ENCODE measurements at places on chromosomes 7 and 10.

DNA sequence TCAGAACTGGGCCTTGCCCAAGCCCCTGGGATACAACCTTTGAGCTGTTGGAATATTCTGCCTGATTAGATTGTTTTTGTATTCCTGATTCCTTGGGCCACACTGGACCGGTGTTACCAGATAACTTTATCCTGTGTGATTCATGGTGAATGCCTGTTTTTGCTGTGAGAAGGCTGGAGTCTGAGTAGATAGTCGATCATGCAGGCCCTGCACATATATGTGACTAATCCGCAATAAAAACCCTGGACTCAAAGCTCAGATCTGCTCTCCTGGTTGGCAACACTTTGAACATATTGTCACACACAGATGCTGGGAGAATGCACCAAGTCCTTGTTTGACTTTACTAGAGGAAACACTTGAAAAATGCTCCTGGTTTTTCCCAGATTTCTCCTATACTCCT lies 183.9 kb upstream of the MBL2 start:
- H3K36me3 ChIP-seq = no peaks in the 10 kb centered on the region
- DNase-seq = no peak
- H3K27me3 ChIP-seq = no peaks in the 10 kb centered on the region
- no peaks in the 10 kb centered on the region for H3K4me1 ChIP-seq
- H3K27ac ChIP-seq = no peak overlapping the region

- H3K27ac ChIP-seq = no peak overlapping the region
- H3K4me1 ChIP-seq = no peaks in the 10 kb centered on the region
- DNase-seq = no peak
- H3K4me3 ChIP-seq = no peak overlapping the region
- no peaks in the 10 kb centered on the region for H3K27me3 ChIP-seq
Measured at GRCh38 chr10:108902619-108903285, 1020.6 kb downstream of the XPNPEP1 start.

- H3K4me1 ChIP-seq = peaks cover 14% of the 10 kb centered on the region
- no peaks in the 10 kb centered on the region for H3K27me3 ChIP-seq
- H3K36me3 ChIP-seq = no peaks in the 10 kb centered on the region
- no peak overlapping the region for H3K27ac ChIP-seq
- DNase-seq = no peak
- no peak overlapping the region for H3K4me3 ChIP-seq
Measured at GRCh38 chr10:50464004-50464409, 159.7 kb downstream of the SGMS1 start.

DNA sequence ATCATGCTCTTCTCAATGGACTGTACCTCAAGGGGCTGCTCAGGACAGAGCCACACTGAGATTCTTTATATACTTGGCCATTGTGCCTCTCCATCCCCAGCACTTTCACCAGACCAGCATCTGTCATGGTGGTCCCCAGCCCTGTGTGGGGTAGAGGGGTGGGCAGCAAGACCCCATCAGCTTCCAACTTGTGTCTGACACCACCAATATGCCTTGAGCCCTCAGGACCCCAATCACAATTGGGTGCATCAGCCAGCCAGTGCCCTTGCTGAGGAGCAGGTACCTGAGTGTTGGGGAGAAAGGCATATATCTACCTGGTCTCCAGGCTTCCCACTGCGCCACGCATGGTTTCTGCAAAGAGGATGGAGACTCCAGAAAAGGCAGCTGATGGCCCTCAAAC lies 56.3 kb downstream of the GRID1 start:
- no peak overlapping the region for H3K4me3 ChIP-seq
- H3K4me1 ChIP-seq = no peaks in the 10 kb centered on the region

DNA sequence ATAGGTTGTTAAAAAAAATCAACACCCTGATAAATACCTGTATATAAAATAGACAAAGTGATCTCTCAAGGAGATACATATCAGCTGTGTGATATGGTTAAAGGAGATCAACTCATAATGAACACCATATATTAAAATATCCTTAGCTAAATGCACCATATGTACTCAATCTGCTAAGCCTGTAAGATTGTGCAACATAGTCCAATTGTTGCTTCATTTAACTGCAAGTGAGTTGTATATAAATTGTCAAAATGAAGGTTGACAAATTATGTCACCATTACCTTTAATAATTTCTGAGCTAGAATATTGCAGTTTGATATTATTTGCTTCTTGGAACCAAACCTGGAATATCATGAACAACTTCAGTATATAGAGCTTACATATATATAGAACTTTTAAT lies 283.7 kb downstream of the MALRD1 start:
- DNase-seq = no peak
- no peaks in the 10 kb centered on the region for H3K27me3 ChIP-seq
- no peaks in the 10 kb centered on the region for H3K36me3 ChIP-seq

- H3K36me3 ChIP-seq = no peaks in the 10 kb centered on the region
- H3K27me3 ChIP-seq = no peaks in the 10 kb centered on the region
- H3K27ac ChIP-seq = no peak overlapping the region
- DNase-seq = no peak
- no peak overlapping the region for H3K4me3 ChIP-seq
Measured at GRCh38 chr7:40733114-40733513, 598.3 kb downstream of the SUGCT start.

GRCh38 chr7:110854651-110855050 lies 236.3 kb upstream of the LRRN3 start:
- H3K27ac ChIP-seq = no peak overlapping the region
- no peaks in the 10 kb centered on the region for H3K27me3 ChIP-seq
- DNase-seq = no peak
- peaks cover 7% of the 10 kb centered on the region for H3K4me1 ChIP-seq

DNA sequence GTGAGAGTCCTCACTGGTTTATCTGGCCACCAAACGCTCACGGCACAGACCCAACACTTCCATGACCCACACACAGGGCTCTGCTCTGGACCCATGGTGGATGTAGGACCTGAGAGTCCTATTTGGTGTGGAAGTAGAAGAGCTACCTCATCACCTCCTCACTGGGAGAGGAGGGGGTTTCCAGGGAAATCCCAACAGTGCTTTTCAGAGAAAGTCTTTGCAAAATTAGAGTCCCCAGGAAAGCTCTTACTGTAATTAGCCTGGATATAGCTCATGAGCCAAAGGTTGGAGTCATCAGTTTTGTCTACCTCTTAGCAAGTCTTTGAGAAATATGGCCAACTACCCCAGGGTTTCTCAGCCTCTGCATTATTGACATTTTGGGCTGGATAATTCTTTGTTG lies 34.7 kb upstream of the TARP start:
- H3K4me3 ChIP-seq = no peak overlapping the region
- DNase-seq = no peak
- H3K36me3 ChIP-seq = no peaks in the 10 kb centered on the region
- no peak overlapping the region for H3K27ac ChIP-seq
- peaks cover 27% of the 10 kb centered on the region for H3K4me1 ChIP-seq
- H3K27me3 ChIP-seq = no peaks in the 10 kb centered on the region

GRCh38 chr7:37342176-37342687 lies 106.4 kb downstream of the ELMO1 start:
- H3K4me1 ChIP-seq = peaks cover 11% of the 10 kb centered on the region
- no peak overlapping the region for H3K4me3 ChIP-seq
- no peaks in the 10 kb centered on the region for H3K36me3 ChIP-seq
- DNase-seq = no peak
- H3K27ac ChIP-seq = no peak overlapping the region

DNA sequence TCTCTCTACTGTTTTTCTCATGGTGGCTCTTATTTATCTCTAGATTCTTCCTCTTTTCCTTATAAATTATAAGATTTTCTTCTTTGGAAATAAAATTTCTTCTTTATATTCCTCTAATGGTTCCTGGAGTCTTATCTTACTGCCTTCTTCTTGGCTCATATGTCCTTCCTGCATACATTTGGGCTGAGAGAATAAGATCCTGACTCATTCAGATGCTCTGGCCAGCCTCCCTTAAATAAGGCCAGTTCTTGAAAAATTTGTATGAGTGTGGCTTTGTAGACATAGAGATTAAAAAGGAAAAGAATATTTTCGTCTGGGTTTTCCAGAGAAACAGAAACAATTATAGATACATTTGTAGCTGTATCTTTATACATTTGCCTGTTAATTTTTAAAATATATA lies 411.3 kb downstream of the KIF20B start:
- no peak for DNase-seq
- no peaks in the 10 kb centered on the region for H3K36me3 ChIP-seq
- H3K4me1 ChIP-seq = no peaks in the 10 kb centered on the region
- H3K27ac ChIP-seq = no peak overlapping the region
- H3K27me3 ChIP-seq = no peaks in the 10 kb centered on the region

- H3K4me3 ChIP-seq = no peak overlapping the region
- H3K36me3 ChIP-seq = no peaks in the 10 kb centered on the region
- H3K4me1 ChIP-seq = peaks cover 25% of the 10 kb centered on the region
- peak; percentile 67 for DNase-seq
- no peak overlapping the region for H3K27ac ChIP-seq
- no peaks in the 10 kb centered on the region for H3K27me3 ChIP-seq
Measured at GRCh38 chr7:55181762-55182161, 162.9 kb downstream of the EGFR start.

DNA sequence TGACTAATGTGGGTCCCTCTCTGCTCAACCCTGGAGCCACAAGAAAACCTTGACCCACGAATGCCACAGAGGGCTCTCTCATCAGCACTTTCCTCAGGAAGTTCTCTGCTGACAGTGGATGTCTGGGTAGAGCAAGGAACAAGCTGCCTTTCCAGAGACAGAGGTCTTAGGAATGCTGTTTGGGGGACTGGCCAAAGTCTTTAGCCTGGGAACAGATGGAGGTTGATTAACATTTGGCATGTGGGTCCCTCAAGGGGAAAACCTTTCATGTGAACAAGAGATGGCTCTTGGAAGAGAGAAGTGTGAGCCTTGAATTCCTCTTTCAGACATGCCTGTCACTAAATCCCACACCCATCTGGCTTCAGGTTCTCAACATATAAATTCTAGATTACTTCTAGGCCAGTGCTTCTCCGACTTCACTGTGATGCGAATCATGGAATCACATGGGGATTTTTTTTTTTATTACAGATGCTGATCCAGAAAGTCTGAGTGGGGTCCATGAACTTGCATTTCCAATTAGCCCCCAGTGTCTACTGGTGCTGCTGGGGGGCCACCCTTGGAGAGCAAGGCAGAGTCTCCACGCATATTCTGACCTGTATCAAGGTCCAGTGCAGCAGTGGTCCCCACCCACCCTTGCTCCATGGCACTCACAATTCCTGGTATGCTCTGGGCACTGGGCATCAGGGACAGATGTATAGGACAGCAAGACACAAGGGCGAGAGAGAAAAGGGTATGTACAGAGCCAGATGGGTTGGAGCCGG lies 360.4 kb downstream of the CXCL12 start:
- H3K36me3 ChIP-seq = no peaks in the 10 kb centered on the region
- DNase-seq = no peak
- peaks cover 1% of the 10 kb centered on the region for H3K4me1 ChIP-seq
- no peak overlapping the region for H3K27ac ChIP-seq
- H3K27me3 ChIP-seq = no peaks in the 10 kb centered on the region
- no peak overlapping the region for H3K4me3 ChIP-seq

DNA sequence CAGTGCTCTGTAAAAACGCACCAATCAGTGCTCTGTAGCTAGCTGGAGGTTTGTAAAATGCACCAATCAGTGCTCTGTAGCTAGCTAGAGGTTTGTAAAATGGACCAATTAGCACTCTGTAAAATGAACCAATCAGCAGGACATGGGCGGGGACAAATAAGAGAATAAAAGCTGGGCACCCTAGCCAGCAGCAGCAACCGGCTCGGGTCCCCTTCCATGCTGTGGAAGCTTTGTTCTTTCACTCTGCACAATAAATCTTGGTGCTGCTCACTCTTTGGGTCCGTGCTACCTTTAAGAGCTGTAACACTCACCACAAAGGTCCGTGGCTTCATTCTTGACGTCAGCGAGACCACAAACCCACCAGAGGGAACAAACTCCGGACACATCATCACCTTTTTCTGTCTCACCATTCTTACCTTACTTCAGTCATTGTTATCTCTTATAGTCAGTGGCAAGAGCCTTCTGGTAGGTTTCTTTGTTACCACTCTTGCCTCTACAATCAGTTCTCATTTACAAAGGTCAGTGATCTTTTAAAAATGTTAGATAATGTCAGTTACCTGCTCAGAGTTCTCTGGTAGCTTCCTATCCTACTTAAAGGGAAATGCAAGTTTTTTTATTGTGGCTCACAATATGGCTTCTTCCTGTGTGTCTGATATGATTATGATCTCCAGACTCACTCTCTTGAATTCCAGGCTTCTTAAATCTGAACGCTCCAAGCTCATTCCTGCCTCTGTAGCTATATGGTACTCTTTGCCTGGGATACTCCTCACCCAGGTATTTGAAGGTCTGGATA lies 4.5 kb downstream of the STAM start:
- peaks cover 62% of the 10 kb centered on the region for H3K4me1 ChIP-seq
- no peaks in the 10 kb centered on the region for H3K27me3 ChIP-seq
- H3K4me3 ChIP-seq = no peak overlapping the region
- no peak for DNase-seq
- H3K36me3 ChIP-seq = no peaks in the 10 kb centered on the region

DNA sequence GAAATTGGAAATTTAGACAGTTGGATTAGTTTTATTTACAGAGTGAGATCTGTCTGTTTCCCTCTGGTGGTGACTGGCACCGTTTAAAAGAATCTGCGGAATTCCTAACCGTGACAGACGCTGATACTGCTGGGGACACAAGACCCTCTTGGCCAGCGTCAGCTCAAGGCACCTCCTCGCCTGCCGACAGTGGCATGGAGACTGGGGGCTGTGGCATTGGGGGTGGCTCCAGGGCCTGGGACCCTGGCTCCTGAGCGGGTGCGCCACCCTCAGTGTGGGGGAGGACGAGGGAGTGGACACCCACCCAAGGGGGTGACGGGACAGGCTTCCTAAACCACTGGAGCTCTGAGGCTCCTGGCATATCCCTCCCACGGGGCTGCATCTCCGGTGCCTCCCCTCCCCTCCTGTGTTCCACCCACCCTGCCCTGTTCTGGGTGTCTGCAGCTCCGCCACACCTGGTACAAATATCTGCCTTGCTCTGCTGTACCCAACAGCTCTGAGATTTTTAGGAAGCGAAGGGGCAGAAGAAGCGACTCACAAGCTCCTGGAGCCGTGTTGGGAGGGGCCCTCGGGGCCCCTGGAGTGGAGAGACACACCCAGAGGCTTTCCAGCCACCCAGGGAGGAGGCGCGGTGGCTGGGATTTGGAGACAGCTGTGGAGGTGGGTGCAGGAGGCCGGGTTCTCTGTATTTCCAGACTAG lies 178.7 kb downstream of the DNAJB6 start:
- H3K4me1 ChIP-seq = no peaks in the 10 kb centered on the region
- no peak overlapping the region for H3K27ac ChIP-seq
- H3K36me3 ChIP-seq = no peaks in the 10 kb centered on the region
- DNase-seq = peak; percentile 52

- peaks cover 12% of the 10 kb centered on the region for H3K4me1 ChIP-seq
- H3K27ac ChIP-seq = no peak overlapping the region
- H3K27me3 ChIP-seq = no peaks in the 10 kb centered on the region
- no peaks in the 10 kb centered on the region for H3K36me3 ChIP-seq
- no peak overlapping the region for H3K4me3 ChIP-seq
Measured at GRCh38 chr10:88270061-88270808, 312.9 kb downstream of the RNLS start.

GRCh38 chr7:135831455-135832195 lies 83.0 kb upstream of the FAM180A start:
- no peaks in the 10 kb centered on the region for H3K36me3 ChIP-seq
- no peaks in the 10 kb centered on the region for H3K27me3 ChIP-seq
- no peak overlapping the region for H3K27ac ChIP-seq
- H3K4me1 ChIP-seq = no peaks in the 10 kb centered on the region
